ENCODE measurements at places on chromosomes 12 and 14.

DNA sequence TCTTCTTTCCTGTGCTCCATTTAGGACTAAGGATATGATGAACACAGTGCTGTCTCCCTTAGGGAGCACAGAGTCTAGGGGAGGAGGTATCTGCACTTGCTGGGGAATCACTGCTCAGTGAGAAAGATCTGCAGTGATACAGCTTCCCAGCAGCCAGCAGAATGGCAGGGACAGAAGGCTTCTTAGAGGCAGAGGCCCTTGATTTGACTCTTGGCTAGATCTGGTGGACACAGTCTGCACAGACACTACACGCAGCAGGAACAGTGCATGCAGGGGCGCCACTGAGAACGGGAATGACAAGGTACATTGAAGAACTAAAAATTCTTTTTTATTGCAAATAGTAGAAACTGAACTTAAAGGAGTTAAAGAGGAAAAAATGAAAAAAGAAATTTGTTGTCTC is 51.6 kb downstream of the KCNA1 start:
- DNase-seq = no peak

DNA sequence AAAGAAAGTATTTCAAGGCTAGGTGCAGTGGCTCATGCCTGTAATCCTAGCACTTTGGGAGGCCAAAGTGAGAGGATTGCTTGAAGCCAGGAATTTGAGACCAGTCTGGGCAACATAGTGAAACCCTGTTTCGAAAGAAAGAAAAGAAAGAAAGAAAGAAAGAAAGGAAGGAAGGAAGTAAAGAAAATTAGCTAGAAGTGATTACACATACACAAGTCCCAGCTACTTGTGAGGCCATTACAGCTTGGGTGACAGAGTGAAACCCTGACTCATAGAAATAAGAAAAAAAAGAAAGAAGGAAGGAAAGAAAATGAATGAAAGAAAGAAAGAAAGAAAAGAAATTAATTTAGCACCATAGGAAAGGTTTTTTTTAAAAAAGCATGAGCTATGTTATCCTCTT is 33.3 kb upstream of the PPP1CC start:
- no peak for DNase-seq

DNA sequence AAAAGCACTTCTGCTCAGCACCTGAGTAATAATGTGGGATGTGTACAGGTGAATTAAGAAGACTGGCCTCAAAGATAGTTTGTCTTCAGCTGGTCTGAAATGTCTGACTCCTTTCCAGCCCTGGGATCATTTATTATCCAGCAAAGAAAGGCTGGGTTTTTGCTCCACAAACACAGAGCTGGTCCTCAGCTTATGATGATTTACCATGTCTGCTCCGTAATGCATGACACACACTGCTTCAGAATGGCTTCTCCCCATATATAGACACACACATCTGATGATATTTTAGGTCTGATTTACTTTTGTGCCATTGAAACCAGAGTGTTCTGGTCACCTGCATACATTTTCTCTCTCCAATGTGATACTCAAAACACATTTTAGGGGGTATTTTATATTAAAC is 225.0 kb downstream of the SLC25A21 start:
- no peak for DNase-seq

DNA sequence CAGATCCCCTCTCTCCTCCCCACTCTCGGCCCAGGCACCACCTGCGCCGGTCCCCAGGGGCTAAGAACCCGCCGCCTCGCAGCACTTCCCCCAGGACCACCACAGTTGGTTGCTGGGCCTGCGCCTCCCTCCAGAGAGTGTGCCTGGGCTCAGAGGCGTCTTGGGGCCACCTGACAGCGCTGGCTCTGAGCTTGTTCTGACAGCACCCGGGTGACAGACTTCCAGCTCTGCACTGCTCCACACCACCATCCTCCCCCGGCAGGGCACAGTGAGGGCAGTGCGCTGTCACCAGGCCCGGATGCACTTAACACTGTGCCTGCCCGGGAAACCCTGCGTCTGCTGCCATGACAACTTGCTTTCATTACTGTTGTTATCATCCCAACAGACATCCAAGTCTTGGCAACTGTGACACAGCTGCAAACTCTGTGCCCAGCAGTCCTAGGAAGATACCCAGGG is 6.6 kb downstream of the BRF1 start:
- DNase-seq = peak; percentile 81

- DNase-seq = no peak
These were observed 15.7 kb upstream of the FIGNL2 start for GRCh38 chr12:51863933-51864832.

- DNase-seq = no peak
These were observed 82.5 kb upstream of the HOXC13 start for GRCh38 chr12:53856132-53856531.

DNA sequence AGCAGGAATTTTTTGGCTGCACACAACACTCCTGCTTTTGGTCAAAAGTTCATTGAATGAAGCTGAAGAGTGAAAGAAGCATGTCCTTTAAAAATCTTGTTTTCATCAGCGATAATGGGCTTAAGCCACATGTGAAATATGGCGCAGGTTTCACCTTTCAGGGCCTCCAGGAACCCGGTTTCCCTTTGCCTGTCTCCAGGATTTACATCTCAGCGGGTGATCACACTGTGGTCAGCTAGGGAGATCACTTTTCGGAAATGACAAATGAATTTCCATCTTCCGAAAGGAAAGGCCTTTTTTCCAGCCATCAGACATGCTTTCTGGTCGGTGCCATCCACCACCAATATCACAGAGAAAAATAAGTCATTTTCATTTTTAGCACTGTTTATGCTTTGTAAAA is 727.1 kb upstream of the TBX3 start:
- DNase-seq = no peak

- no peak for DNase-seq
These were observed 95.5 kb upstream of the FAR2 start for GRCh38 chr12:29053567-29053966.

GRCh38 chr12:31362759-31363415 is 36.9 kb upstream of the SINHCAF start:
- peak; percentile 7 for DNase-seq

DNA sequence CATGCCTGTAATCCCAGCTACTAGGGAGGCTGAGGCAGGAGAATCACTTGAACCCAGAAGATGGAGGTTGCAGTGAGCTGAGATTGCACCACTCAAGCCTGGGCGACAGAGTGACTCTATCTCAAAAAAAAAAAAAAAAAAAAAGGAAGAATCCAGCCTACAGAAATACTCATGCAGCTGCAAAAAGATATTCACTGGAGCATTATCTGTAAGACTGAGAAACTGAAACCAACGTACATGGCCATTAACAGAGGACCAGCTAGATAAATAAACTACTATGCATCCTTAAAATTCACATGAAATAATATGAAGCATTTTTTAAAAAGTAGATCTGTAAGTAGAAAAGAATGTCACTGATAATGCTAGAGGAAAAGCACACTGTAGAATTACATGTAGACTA is 3.5 kb downstream of the SLC7A7 start:
- no peak for DNase-seq

GRCh38 chr12:41442896-41443295 is 254.8 kb downstream of the PDZRN4 start:
- no peak for DNase-seq

GRCh38 chr14:85634205-85634604 is 104.3 kb downstream of the FLRT2 start:
- no peak for DNase-seq

DNA sequence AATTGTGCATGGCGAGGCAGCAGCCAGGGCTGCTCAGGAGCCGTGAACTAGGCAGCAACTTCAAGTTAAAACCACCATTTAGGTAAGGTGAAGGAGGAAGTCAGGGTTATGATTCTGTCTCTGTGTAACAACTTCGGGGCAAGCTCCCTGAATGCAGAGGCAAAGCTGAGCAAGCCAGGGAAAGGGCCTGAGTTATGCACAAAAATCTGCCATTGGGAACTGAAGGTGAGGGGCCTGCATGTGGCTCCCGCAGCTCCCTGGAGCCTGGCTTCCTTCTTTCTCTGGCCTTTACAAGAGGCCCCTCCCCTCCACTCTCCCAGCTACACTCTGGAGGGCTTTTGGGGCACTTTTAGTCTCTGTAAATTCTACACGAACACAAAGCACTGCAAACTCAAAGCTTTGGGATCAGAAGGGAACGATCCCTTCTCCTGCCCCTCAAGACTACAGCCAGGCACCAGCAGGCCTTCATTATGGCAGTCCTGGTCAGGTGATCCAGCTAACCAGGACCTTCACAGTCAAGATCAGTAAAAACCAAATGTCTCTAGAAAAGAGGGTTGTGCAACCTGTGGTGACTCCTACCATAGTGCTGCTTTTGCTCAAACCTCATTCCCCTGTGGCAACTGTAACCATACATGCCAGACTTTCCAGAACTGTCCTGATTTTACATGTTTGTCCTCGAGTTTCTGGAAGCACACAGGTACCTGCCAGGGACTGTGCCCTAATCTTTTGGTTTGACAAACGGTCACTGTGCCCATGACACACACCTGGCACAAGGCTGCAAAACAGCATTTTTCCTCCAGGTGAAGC is 67.2 kb upstream of the PTGR2 start:
- peak; percentile 43 for DNase-seq

- DNase-seq = peak; percentile 75
These were observed 2.7 kb upstream of the TRAF3 start for GRCh38 chr14:102774391-102775153.

DNA sequence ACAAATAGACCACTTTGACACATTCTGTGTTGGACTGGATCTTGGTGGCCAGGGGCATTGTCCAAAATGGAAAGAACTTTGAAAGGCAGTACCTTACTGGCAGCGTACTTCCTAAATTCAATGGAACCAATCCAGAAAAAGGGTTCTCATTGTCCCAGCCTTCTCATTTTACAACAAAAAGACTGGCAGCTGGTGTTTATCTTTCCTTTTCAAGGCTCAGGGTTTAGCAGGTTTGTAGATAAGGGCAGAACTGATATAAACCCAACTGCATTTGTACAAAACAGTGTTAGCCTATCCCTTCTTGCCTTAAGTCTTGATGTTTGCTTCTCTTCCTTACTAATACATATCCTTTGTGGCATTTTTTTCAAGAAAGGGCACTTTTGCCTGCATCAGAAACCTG is 7.7 kb downstream of the THAP2 start:
- no peak for DNase-seq

- DNase-seq = no peak
These were observed 35.2 kb downstream of the TMEM132D start for GRCh38 chr12:129868575-129868974.

DNA sequence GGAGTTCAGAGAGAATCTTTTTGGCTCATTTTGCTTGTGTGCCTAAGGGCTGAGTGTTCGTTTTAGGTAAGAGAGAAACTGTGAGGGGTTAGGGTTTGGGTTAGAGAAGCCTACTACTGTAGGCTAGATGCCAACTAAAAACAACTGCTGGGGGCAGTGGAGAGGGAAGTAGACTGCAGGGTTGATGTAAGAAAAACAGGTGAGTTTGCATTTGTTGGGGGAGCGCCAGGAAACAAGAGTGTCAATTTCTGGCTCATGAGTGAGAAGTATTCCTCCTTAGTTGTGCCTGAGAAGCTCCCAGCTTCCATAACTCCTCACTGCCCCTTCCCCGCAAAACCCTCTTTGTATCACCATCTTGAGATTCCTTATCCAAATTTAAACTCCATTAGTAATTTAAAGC is 92.3 kb downstream of the DERA start:
- DNase-seq = no peak

DNA sequence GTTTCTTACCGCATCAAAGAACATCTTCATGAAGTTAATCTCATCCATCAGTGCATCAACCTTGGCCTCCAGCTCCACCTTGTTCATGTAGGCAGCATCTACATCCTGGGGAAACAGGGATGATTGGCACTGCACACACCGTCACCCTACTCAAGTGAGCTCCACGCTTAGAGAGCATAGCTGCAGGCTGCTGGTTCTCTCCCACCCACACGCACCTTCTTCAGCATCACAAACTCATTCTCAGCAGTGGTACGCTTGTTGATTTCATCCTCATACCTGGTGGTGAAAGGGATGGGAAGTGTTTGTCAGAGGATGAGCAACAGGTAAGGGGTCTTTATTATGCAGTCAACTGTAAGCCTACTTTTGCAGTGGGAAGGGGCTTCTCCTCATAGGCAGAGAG is 2.3 kb downstream of the KRT5 start:
- no peak for DNase-seq

GRCh38 chr14:103108749-103109207 is 14.3 kb downstream of the EXOC3L4 start:
- peak; percentile 36 for DNase-seq

GRCh38 chr14:28412077-28412476 is 354.5 kb upstream of the FOXG1 start:
- DNase-seq = no peak

GRCh38 chr12:124174451-124175348 is 120.2 kb upstream of the RFLNA start:
- no peak for DNase-seq

- DNase-seq = no peak
These were observed 60.7 kb upstream of the SAV1 start for GRCh38 chr14:50728836-50729235.

DNA sequence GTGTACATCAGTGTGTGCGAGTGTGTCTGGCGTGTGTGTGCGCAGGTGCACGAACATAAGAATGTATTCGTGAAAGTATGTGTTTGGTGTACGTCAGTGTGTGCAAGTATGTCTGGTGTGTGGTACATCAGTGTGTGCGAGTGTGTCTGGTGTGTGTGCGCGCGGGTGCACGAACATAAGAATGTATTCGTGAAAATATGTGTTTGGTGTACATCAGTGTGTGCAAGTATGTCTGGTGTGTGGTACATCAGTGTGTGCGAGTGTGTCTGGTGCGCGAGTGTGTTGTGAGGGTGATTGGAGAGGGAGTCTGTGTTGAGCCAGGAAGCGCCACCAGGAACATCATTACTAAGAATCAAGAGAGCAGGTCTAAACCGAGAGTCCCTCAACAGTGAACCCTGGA is 143.8 kb downstream of the BCL11B start:
- DNase-seq = no peak

- DNase-seq = no peak
These were observed 28.2 kb downstream of the NEK9 start for GRCh38 chr14:75098682-75099081.

- DNase-seq = peak; percentile 52
These were observed 11.7 kb downstream of the TPCN1 start for GRCh38 chr12:113232840-113233585.

DNA sequence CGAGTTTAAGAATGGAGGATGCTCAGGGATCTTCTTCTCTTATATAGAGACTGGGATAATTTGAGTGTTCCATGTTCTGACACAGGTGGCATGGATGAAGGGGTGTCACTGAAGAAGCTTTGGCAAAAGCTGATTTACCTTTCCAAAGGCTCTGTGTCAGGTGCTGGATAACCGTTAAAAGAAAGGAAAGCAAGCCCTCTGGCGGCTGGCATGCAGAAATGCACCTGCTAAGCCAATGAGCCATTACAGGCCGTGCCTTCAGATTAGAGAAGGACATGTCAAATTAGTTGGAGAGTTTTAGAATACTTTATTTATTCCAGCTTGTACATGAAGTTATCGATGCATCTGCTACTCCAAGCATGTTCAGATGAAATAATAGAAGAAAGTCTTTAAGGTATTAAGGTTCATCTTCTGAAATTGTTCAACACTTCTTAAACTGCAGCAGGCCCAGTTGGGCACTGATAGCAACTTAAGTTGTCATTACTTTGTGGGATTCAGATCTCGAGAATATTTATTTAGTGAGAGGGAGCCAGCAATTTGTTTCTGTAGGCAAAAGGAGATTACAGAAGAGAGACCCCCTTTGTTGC is 678.2 kb downstream of the NRXN3 start:
- peak; percentile 41 for DNase-seq

- DNase-seq = no peak
These were observed 436.2 kb downstream of the RAD51B start for GRCh38 chr14:68255693-68256178.

- DNase-seq = peak; percentile 27
These were observed 1.0 kb downstream of the ATXN7L3B start for GRCh38 chr12:74538491-74539258.

- DNase-seq = no peak
These were observed 29.8 kb downstream of the CALM1 start for GRCh38 chr14:90426663-90427062.

Measured in activated CD4-positive, alpha-beta T cell treated with anti-CD3 and anti-CD28 coated beads, Interleukin-2, amount 50 U/mL, for 16 hours (primary cell).